HepG2 (cell line): ENCODE measurements at places on chromosomes 13 and 19. TPM values are rescaled to one million over a fixed set of nuclear protein-coding genes. Genes with fewer than 3 reads are reported as not detected.

CBY2 gene
- not detected in 2 replicates for total RNA-seq

DNA sequence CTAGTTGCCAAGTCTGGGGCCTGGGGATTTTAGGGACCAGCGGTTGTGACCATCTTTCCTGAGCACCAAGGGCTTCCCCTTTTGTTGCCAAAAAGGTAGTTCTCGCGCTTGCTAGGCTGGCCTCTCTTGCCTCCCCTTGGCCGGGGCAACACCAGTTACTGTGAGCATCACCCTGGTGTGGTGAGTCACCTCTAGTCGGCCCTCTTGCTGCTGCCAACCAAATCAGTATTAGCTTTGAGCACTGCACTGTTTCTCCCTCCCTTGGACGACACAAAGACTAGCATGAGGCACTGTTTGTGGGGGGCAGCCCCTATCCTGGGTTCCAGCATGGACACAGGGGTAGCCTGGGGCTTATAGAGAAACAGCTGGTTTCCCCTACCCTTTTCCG lies 6.9 kb downstream of the SYDE1 start:
- DNase-seq = no peak

- DNase-seq = no peak
These were observed 35.7 kb downstream of the KCNC3 start for GRCh38 chr19:50293263-50294004.

GRCh38 chr13:90690458-90691080 lies 656.9 kb upstream of the MIR17HG start:
- no peak for DNase-seq

ZNF43 gene
- total RNA-seq = 8.5 and 10.4 TPM in 2 replicates

- no peak for DNase-seq
These were observed 177.8 kb downstream of the NALCN start for GRCh38 chr13:101238555-101238954.

- no peak for DNase-seq
These were observed 30.6 kb upstream of the IGSF23 start for GRCh38 chr19:44582581-44583265.

DNA sequence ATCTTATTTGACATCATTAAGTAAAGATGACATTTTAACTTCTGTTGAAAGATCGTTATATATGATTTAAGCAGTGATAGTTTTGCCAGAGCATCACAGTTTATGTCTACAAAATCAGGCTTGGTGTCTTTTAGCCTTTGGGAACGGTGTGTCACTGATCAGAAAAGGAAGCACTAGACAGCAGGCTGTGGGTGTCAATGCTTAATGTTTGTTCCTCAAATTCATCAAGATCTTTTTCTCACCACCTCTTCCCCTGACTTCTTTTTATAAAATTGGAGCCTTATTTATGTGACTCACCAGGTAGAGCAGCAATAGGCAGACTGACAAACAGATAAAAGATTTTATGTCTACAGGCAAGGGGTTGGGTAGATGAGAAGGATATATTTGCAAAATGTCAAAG lies 1558.5 kb downstream of the EFNB2 start:
- no peak for DNase-seq

- no peak for DNase-seq
These were observed 1.2 kb downstream of the ZFP36 start for GRCh38 chr19:39407660-39408391.

DNA sequence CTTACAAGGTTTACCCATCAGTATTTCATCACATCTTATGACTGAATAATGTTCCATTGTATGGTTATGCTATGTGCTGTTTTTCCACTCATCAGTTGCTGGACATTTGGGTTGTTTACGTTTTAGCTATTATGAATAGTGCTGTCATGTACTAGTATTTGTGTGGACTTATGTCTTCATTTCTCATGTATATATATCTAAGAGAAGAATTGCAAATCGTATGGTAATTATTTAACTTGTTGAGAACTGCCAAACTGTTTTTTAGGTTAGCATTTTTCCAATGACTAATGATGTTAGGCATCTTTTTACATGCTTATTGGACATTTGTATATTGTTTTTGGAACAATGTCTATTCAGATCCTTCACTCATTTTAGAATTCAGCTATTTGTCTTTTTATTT lies 368.3 kb downstream of the LMO7 start:
- DNase-seq = no peak

GRCh38 chr19:12913011-12913561 lies 6.0 kb downstream of the SYCE2 start:
- DNase-seq = peak; percentile 62

FGF21 gene
- total RNA-seq = not detected in 2 replicates

DNA sequence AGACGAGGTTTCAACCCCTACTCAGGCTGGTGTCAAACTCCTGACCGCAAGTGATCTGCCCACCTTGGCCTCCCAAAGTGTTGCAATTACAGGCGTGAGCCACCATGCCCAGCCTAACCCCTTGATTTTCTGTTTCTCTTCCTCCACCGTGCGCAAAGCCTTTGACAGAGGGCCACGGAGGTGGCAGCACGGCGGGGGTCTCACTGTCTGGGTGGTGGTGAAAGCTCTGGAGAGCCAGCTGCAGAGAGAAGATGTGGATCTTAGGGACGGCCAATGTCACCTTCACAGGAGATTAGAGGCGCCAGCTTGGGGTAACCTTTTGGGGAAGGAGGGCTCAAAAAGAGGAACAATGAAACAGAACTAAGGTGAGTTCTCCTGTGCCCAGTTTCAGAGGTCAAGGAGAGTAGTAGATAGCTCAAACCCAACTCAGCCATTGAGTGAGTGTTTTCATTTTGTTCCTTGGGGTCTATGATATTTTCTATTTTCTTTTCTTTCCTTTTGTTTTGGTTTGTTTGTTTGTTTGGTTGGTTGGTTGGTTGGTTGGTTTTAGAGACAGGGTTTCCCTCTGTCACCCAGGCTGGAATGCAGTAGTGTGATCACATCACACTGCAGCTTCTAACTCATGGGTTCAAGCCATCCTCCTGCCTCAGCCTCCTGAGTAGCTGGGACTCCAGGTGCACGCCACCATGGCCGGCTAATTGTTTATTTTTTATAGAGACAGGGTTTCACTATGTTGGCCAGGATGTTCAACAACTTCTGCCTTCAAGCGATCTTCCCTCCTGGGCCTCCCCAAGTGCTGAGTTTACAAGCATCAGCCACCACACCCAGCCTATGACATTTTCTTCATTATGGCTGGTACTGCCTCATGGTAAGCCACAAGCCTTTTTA lies 37.7 kb downstream of the GPR42 start:
- no peak for DNase-seq

TMEM190 gene
- total RNA-seq = 0.35 TPM in 1 of 2 replicates, not detected in the other

- no peak for DNase-seq
These were observed 59.2 kb downstream of the SIPA1L3 start for GRCh38 chr19:37966211-37966661.

GRCh38 chr13:81487151-81487550 lies 1146.2 kb upstream of the SPRY2 start:
- peak; percentile 24 for DNase-seq

- DNase-seq = no peak
These were observed 54.5 kb downstream of the RCBTB2 start for GRCh38 chr13:48478391-48478790.

CHST8 gene
- not detected in 2 replicates for total RNA-seq

GRCh38 chr19:42323852-42324654 lies 1.4 kb upstream of the MEGF8 start:
- no peak for DNase-seq

GRCh38 chr19:10553943-10554381 lies 10.3 kb downstream of the ATG4D start:
- DNase-seq = no peak

- DNase-seq = no peak
These were observed 215.7 kb downstream of the ATP8A2 start for GRCh38 chr13:25587326-25587980.

F7 gene
- 7.2 and 12.6 TPM in 2 replicates for total RNA-seq

TTC9B gene
- not detected in 2 replicates for total RNA-seq

- DNase-seq = peak; percentile 91
These were observed 1.2 kb upstream of the GPX4 start for GRCh38 chr19:1102407-1103131.

DNA sequence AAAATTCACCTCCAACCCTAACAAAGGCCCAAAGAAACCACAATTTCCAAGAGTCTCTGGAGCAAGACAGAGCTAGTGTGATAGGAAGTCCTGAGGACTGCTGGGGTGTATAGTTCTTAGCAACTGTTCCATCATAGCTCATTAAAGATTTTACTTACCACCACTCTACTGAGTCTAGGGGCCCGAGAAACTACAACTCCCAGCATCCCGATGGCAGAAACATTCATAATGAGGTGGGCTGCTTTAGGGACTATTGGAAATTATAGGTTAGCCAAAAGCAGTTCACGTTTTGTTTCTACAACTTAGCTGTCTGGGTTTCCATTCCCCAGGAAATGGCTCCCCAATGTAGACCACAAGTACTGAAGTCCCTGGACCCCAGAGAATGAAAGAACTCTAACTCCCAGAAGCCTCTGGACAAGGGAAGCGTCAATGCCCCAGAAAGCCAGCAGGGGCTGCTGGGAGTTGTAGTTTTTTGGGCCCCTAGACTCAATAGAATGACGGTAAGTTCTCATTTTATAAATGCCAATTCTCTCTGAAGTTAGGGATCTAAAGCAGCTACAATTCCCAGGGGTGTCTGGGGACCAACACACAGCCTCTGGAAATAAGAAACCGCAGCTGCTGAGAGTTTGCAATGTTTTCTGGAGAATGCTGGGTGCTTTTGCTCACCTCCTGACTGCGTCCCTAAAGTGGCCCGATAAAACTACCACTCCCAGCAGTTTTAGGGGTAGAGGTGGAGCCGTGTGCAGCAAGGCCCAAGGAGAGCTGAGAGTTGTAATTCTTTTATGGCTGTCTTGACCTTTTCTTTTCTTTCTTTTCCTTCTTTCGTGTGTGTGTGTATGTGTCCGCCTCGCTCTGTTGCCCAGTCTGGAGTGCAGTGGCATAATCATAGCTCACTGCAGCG lies 11.1 kb downstream of the FTL start:
- DNase-seq = no peak

TRPC4 gene
- total RNA-seq = not detected in 2 replicates

- no peak for DNase-seq
These were observed 242.1 kb downstream of the FGF9 start for GRCh38 chr13:21913010-21913409.

DNA sequence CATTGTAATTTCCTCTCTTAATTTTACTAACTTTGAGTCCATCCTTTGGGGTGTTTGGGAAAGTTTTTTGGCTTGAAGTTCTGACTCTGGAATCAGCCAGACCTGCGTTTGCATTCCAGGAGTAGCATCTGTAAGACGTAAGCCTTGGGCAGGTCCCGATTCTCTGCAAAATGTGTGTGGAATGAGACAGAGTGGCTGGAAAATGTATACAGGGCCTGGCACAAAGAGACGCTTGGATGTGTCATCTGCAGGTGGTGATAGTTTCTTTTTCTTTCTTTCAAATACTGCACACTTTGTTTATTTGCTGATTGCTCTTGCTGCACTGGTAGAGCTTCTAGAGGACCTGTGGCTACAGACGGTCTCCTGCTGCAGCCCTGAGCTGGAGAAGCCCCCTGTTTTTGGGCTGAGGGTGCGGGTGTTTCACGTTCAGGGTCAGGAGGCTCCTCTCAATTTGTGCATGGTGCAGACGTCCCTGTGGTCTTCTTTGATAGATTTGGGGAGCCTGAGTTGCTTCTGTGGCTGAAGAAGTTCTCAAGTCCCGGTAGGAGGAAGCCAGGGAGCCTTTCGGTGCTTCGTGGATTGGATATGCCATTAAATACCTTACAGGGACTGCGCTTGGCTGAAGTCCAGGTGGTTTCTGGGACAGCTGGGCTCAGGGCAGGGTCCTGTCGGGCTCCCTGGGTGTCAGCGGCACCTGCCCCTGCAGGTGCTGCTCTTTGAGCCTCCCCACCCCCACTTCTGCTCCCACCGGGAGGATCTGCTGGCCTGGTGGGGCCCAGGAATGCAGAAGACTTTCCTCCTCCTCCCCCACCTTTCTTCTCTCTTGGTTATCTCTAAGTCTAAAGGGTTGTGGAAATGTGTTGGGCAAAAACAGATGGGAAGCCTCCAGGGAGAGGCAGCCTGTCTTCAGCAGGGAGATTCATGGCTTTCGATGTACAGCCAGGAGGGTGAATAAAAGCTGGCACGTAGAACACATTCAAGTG lies 44.0 kb upstream of the GAS6 start:
- DNase-seq = no peak

DNA sequence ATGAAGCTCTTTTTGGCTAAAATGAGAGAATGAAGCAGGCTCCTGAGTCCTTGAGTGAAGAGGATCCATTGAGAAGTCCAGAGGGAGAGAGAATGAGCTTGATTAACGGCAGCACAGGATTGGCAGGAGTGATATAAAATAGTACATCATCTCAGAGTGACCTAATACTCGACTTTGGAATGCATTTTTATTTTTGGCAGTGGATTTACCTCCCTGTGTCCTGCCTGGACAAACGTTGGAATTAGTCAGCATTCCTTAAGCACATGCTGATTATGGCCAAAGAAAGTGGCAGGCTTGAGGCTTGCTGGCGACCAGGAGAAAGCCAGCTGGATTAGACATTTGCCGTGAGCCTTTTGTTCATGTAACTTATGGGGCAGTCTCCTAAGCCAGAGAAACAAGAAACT lies 22.9 kb downstream of the LRCH1 start:
- no peak for DNase-seq

DNA sequence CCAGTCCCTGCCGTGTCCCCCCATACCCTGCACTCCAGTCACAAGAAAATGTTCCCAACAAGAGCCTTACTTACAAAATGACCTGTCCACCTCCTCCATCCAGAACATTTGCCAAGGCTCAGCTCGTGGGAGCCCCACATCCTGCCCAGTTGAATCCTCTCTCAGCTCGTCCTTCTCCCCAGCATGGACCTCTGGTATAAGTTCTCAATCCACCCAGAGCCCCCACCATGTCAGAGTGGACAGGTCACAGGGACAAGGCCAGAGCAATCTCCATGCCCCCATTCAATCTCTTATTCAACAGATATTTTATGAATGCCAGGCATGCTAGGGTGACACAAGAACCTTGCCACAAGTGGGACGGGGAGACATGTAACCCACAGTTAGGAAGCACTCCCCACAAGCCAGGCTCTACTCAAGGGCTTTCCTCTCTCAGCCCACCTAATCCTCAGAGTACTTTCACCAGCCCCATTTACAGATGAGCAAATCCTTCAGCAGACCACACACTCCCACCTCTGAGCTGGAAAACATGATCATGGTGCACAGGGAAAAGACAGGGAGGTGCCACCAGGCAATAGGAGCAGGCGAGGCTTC lies 15.1 kb downstream of the DEDD2 start:
- no peak for DNase-seq

FLT3LG gene
- total RNA-seq = 0.58 and 1.5 TPM in 2 replicates

DNA sequence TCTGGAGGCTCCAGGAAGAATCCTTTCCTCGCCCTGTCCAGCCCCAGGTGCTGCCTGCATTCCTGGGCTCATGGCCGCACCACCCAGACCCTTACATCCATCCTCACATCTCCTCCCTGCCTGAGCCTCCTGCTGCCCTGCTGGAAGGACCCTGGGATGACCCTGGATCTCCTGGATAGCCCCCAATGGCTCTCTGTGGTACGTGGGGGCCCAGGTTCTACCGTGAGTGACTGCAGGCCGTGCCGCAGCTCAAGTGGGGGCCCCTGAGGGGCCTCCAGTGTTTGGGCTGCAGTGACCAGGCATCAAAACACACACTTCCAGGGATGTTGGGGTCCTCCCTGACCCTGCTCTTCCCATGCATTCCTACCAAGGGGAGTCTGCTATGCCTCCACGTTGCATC lies 8.3 kb upstream of the MCF2L start:
- DNase-seq = no peak

- DNase-seq = no peak
These were observed 49.4 kb upstream of the TNFSF11 start for GRCh38 chr13:42524487-42525034.

- no peak for DNase-seq
These were observed 62.3 kb downstream of the FOXO1 start for GRCh38 chr13:40604135-40604534.

RNF17 gene
- total RNA-seq = not detected in 2 replicates

- DNase-seq = no peak
These were observed 240.9 kb upstream of the SERP2 start for GRCh38 chr13:44132710-44133109.

SIAH3 gene
- total RNA-seq = not detected in 2 replicates
